ENCODE measurements at places on chromosomes 3 and 15.
A peak's percentile ranks its signal among the peaks of the same experiment; 100 is the strongest.

- no peak for DNase-seq
Measured at GRCh38 chr3:108150200-108150599, 59.4 kb upstream of the CD47 start.

- peak; percentile 20 for DNase-seq
Measured at GRCh38 chr3:5731100-5731499, 543.6 kb downstream of the EDEM1 start.

DNA sequence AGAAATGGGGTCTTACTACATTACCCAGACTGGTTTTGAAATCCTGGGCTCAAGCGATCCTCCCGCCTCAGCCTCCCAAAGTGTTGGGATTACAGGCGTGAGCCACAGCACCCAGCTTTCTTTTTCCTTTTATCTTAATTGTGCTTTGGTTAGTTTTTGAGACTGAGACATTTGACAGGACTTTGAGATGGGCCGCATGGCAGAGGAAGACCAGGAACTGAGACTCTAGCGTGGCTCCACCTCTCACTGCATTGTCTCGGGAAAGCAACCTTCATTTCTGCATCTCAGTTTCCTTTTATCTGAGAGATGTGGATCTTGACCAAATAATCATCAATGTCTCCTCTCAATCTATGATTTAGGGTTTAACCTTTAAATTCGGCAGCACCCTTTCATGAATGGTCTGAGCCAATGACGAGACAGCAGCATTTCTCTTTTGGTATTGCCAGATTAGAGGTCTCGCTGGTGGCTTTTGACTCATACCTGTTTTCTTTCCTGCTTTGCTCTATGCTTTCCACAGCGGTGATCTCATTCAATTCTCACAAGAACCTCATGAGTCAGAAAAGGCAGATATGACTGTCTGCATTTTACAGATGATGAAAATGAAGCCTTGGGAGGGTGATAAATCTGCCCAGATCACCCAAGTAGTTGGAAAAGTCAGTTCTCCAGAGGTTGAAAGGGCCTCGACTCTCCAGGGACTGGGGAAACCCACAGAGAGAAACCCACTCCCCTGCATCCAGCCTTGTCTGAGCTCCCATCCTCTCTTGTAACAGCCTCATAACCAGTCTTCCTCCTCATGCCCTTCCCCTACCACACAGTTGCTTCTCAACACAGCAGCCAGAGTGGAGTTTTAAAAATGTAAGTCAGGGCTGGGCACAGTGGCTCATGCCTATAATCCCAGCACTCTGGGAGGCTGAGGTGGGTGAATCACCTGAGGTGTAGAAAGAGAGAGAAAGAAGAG lies 84.8 kb upstream of the FOXB1 start:
- DNase-seq: peak; percentile 92

DNA sequence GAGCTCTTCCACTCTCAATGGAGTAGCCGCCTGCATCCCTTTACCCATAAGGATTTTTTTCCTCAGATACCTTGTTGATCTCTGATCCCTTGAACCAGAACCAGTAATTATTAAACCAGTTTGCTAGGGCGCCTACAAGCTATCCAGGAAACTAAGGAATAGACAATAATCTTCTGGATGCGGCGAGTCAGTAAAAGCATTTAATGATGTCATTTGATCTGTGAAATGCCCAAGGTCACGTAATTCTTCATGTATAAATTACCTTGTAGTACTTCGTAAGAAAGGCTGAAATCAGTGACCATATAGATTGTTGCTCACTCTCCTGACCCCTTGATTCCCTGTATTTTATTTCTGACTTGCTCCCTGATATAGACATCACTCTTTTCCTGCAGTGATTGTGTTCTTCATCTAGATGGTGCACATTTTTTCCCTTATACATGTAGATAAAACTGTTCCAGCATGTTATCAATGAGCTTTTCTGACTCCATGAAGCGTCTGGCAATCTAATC lies 548.6 kb upstream of the NAALADL2 start:
- peak; percentile 4 for DNase-seq

DNA sequence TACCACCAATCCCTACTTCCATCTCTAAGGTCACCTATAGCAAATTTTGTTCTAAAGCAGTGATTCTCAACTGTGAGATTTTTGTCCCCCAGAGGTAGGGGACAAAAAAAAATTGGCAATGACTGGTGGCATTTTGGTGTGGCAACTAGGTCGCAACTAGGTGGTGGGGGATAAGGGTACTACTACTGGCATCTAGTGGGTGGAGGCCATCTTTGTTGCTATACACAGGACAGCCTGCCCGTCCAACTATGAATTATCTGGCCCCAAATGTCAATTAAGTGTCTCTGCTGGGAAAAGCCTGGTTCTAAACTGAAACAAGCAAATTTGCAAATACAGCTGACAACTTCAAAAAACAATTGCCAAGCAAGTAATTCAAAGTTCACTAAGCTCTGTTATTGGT lies 1.4 kb downstream of the MTMR10 start:
- peak; percentile 18 for DNase-seq

GRCh38 chr15:78454992-78455391 lies 17.0 kb downstream of the IREB2 start:
- no peak for DNase-seq

- no peak for DNase-seq
Measured at GRCh38 chr3:194321693-194322640, 29.2 kb downstream of the CPN2 start.

DNA sequence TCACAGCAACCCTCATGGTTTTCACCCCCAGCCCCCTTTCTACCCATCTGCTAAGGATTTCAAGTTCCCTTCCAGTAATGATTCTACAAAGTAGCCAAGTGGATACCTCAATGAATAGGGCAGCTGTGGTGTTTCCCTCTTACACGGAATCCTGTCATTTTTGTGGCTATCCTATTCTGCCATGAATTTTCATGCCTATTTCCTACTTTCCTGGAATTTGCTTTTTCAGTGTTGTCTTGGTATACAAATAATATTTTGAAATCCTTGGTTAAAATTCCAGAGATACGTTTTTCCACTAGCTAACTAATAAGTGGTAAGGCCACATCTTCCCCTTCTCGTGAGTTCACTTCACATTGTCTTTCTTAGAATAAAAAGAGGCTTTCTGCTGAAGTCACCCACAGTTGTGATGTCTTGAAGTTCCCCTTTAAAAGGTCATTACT lies 7.5 kb downstream of the ADPRH start:
- DNase-seq: no peak

DNA sequence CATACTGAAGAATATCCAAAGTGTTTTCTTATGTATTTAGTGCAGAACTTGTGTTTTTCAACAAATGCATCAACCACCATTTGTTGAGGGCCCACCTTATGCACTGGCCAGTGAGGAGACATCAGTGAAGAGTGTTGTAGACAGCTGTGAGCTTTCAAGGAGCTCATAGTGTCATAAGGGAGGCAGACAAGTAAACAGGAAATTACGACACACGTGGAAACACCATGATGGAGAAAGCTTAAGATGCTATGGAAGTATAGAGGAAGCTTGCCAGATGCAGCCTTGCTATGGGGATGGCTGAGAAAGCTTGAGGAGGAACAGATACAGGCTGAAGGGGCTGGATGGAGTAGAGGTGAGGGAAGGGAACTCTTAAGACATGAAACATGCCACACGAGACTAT lies 50.8 kb upstream of the PSMD6 start:
- no peak for DNase-seq

Data from kidney tubule cell (primary cell).